ENCODE measurements at places on chromosomes 12 and 14. TPM values are rescaled to one million over a fixed set of nuclear protein-coding genes. Genes with fewer than 3 reads are reported as not detected.

The CDKL1 gene
- 24.5 TPM for total RNA-seq

The WNT1 gene
- total RNA-seq = not detected

The CPNE8 gene
- 25.9 TPM for total RNA-seq

The CCDC184 gene
- 0.40 TPM for total RNA-seq

The MYL2 gene
- not detected for total RNA-seq

The ATXN7L3B gene
- total RNA-seq = 33.9 TPM

The MTERF2 gene
- total RNA-seq = 14.0 TPM

The PPFIA2 gene
- 0.87 TPM for total RNA-seq

The FOS gene
- total RNA-seq = 80.4 TPM

The TSPAN8 gene
- total RNA-seq = 1.7 TPM

The SPTB gene
- not detected for total RNA-seq

The NGB gene
- total RNA-seq = 0.35 TPM

The FOXJ2 gene
- total RNA-seq = 5.0 TPM

The PRB2 gene
- total RNA-seq = not detected

The FAIM2 gene
- not detected for total RNA-seq

The TSHR gene
- total RNA-seq = 0.50 TPM

The CMKLR1 gene
- not detected for total RNA-seq

All from renal cortical epithelial cell (primary cell).